ENCODE measurements at places on chromosomes 2 and 18. TPM values are rescaled to one million over a fixed set of nuclear protein-coding genes. Genes with fewer than 3 reads are reported as not detected.

Gene MC4R
- total RNA-seq = not detected

Gene NYAP2
- total RNA-seq = not detected

Gene IL1R2
- 12.0 TPM for total RNA-seq

Gene SAG
- not detected for total RNA-seq

Gene REG3A
- total RNA-seq = 0.45 TPM

Gene PDK1
- 6.2 TPM for total RNA-seq

Gene CDK15
- total RNA-seq = 0.13 TPM

Gene DLGAP1
- 0.48 TPM for total RNA-seq

Gene NEB
- 0.91 TPM for total RNA-seq

Gene IHH
- 4.9 TPM for total RNA-seq

Gene GREB1
- total RNA-seq = 22.4 TPM

Gene MRPS5
- 34.7 TPM for total RNA-seq

Gene PRR30
- not detected for total RNA-seq

Gene DGUOK
- total RNA-seq = 14.7 TPM

Gene PROKR1
- total RNA-seq = 0.05 TPM

Gene ACTR1B
- total RNA-seq = 38.9 TPM

Gene ZNF512
- total RNA-seq = 6.7 TPM

DNA sequence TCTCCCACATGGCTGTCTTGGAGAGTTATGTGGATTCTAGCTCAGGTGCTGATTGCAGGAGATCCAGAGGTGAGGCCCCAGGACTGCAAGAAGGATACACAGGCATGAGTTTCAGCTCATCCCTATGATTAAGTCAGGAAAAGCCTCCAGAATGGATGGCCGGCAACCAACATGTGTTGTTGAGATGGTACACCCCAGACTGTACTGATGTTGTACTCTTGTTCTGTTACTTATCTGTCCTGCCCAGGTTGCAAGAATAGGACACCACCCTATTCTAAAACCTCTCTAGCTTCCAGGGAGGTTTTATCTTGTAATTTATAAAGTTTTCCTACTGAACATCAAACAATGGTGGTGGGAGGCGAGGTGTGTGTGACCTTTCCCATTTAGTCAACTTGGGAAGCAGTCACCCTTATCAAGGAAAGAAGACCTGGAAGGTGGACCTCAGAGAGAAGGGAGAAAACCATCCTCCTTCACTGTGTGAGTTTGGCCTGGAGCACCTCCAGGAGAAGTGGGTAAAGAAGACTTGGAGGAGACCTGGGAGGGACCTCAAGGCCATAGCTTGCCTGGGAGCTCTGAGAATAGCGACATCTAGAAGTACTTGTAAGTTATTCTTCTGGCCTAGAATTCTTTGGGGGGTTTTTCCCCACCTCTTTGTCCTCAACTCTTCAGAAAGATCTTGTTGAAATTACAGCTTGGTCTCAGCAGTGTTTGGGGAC lies 8.6 kb downstream of the FAM124B start:
- DNase-seq = no peak

GRCh38 chr18:45991788-45992187 lies 24.7 kb upstream of the EPG5 start:
- no peak for DNase-seq

GRCh38 chr18:28768791-28769768 lies 592.1 kb upstream of the CDH2 start:
- no peak for DNase-seq

- peak; percentile 14 for DNase-seq
Observed at GRCh38 chr18:58756596-58757240, 85.5 kb downstream of the MALT1 start.

DNA sequence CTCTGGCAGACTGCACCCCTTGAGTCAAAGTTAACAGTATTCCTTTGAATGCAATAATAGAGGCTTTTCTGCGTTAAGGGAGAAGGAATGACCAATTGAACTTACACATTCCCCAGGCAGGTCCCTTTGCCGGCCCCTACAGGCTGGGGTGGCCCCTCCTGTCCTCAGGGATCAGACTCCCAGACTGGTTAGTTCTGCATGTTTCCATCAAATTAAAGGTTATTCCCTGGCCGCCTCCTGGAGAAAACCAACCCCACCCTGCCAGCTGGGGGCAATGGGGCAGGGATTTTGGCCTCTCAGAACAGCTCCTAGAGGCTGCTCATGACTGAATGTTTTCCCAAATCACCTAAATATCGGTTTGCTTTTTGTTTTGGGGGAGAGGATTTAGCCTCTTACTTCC lies 199.6 kb downstream of the MGAT5 start:
- DNase-seq = no peak

GRCh38 chr18:45556222-45556621 lies 59.1 kb upstream of the SLC14A2 start:
- DNase-seq = no peak

DNA sequence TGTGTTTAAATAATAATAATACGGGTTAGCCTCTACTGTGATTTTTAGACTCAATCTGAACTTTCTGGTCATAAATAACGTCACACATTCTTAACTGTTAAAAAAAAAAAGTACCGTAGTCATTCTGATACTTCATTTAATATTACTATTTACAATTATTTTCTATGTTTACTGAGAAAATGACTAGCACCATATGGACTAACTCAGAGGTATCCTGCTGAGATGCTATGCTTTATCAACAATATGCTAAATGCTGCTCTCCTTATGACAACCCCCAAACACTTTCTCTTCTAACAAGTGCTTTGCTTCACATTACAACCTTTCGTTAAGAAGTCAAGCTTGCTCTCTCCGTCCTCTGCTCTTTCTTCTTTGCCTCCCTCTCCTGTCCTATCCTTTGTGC lies 182.1 kb downstream of the AFF3 start:
- DNase-seq = no peak

GRCh38 chr2:46803547-46803878 lies 112.1 kb downstream of the MCFD2 start:
- DNase-seq = peak; percentile 35

GRCh38 chr2:100782380-100782878 lies 37.5 kb upstream of the NPAS2 start:
- DNase-seq = no peak

GRCh38 chr2:238561230-238561629 lies 134.5 kb downstream of the ASB1 start:
- no peak for DNase-seq

- DNase-seq = no peak
Observed at GRCh38 chr2:68157002-68157401, 686 bp upstream of the PNO1 start.

DNA sequence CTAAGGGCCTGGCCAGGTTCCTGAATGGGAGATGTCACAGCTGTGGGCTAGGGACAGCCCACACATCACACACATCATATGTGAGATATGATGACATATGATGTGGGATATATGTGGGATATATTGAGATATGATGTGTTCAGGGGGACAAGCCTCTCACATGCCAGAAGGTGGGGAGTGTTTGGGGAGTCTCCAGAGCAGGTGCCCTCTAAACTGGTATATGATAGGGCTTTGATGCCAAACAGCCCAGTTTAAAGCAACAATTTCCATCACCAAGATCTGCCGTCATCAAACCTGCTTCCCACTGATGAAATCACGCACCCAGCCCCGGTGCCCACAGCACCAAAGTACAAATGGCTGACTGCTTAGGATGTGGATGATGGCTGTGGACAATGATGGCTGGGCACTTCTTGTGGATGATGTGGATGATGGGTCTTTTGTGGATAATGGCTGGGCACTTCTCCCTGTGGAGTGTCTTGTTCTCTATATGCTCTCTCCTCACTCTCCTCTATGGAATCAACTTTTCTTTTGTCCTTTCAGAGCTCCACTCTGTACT lies 50.9 kb downstream of the FBLN7 start:
- DNase-seq = no peak

- no peak for DNase-seq
Observed at GRCh38 chr2:191636235-191636543, 41.7 kb upstream of the NABP1 start.

GRCh38 chr2:66717218-66717905 lies 282.4 kb downstream of the MEIS1 start:
- no peak for DNase-seq

DNA sequence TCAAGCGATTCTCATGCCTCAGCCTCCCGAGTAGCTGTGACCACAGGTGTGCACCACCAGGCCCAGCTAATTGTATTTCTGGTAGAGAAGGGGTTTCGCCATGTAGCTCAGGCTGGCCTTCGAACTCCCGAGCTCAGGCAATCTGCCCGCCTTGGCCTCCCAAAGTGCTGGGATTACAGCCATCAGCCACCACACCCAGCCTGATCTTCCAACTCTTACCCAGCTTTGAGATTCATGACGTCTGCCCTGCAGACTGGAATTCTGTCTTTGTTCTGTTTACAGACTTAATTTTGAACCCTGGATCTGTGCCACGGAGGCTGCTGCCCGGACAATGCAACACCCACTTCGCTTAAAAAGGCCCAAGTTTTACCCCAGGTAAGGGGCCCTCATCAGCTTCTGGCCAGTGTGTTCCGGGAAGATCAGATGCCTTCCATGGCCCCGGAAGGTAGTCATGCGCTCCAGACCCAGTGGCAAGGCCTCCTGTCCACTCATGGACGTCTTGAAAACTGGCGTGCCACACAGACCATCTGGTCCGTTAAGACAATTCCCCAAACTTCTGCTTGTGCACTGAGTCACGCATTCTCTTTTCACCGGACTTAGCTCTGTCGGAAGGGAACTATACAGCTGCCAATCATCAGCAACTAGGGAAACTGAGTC lies 5.5 kb downstream of the PXDN start:
- DNase-seq = peak; percentile 14

- no peak for DNase-seq
Observed at GRCh38 chr18:79616651-79617510, 62.7 kb upstream of the CTDP1 start.

GRCh38 chr2:6828299-6828584 lies 37.5 kb downstream of the CMPK2 start:
- no peak for DNase-seq
